Vagina (tissue), 2 donors: ENCODE measurements at places on chromosomes 7 and 10.

- H3K4me3 ChIP-seq: no peak overlapping the region
- no peaks in the 10 kb centered on the region for H3K36me3 ChIP-seq
- no peak overlapping the region for H3K27ac ChIP-seq
- no peak for DNase-seq
These were observed 27.7 kb downstream of the FZD1 start for GRCh38 chr7:91291902-91292301.

GRCh38 chr10:16603308-16603707, 81.6 kb upstream of the C1QL3 start:
- H3K36me3 ChIP-seq: no peaks in the 10 kb centered on the region
- no peaks in the 10 kb centered on the region for H3K4me1 ChIP-seq
- no peak overlapping the region for H3K27ac ChIP-seq
- DNase-seq: no peak
- H3K27me3 ChIP-seq: no peaks in the 10 kb centered on the region

- H3K36me3 ChIP-seq: no peaks in the 10 kb centered on the region
- H3K27ac ChIP-seq: no peak overlapping the region
- H3K4me1 ChIP-seq: no peaks in the 10 kb centered on the region
- no peaks in the 10 kb centered on the region for H3K27me3 ChIP-seq
- no peak overlapping the region for H3K4me3 ChIP-seq
- no peak for DNase-seq
These were observed 7.4 kb downstream of the ZNF365 start for GRCh38 chr10:62381385-62382102.

DNA sequence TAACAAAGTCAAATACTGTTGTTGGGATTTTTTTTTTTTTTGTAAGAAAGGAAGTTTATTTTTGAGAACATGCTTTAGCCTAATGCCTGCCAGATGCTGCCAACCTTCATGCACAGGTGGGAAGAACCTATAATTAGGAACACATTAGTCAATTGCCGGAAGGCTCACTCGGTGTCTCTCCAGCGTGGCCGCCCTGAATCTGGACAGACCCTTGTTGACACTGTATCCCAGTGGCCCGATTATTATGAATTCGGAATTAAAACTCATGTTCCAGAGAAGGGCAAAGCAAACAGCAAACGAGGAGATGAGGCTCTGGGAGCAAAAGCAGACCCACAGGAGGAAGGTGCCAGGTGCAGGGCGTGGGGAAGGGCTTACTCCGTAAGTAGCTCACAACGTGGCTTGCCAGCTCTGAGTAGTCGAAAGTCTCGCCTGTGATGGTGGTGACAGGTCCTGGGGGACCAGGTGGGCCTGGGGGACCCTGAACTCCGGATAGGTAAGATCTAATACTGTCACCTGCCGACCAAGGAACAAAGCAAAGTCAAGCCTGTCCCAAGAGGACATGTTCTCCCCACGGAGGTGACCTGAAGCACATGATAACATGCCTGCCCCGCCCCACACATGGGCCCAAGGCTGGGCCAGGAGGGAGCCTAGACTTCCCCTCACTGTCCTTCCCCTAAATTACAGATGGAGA, 48.3 kb downstream of the COL17A1 start:
- peak; percentile 72 for DNase-seq
- no peak overlapping the region for H3K4me3 ChIP-seq
- no peaks in the 10 kb centered on the region for H3K4me1 ChIP-seq
- H3K36me3 ChIP-seq: no peaks in the 10 kb centered on the region
- no peak overlapping the region for H3K27ac ChIP-seq

GRCh38 chr7:112097524-112097923, 108.7 kb downstream of the DOCK4 start:
- no peaks in the 10 kb centered on the region for H3K27me3 ChIP-seq
- H3K36me3 ChIP-seq: no peaks in the 10 kb centered on the region
- no peak overlapping the region for H3K27ac ChIP-seq
- no peak overlapping the region for H3K4me3 ChIP-seq
- H3K4me1 ChIP-seq: peaks cover 13% of the 10 kb centered on the region
- DNase-seq: no peak

GRCh38 chr7:21565614-21566013, 22.8 kb downstream of the DNAH11 start:
- H3K27me3 ChIP-seq: no peaks in the 10 kb centered on the region
- no peak for DNase-seq
- H3K4me1 ChIP-seq: no peaks in the 10 kb centered on the region
- no peak overlapping the region for H3K4me3 ChIP-seq
- H3K27ac ChIP-seq: no peak overlapping the region

DNA sequence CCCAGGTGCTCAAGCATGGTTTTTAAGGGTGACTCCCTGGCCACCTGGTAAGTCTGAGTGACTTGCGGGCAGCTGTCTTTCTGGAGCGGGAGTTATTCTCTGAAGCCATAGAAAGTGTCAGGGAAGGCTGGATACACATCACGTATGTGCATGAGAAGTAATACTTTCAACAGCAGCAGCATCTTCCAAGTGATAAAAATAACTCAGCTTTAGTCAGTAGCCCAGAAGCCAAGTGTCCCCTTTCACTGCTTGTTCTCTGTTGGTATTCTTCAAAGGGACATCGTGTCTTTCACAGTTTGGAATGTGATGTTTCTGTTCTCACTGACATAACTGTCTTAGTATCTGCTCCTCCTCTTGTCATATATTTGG, 97.6 kb downstream of the KIAA1217 start:
- no peak overlapping the region for H3K4me3 ChIP-seq
- H3K4me1 ChIP-seq: peaks cover 9% of the 10 kb centered on the region
- H3K27me3 ChIP-seq: no peaks in the 10 kb centered on the region
- no peak overlapping the region for H3K27ac ChIP-seq
- H3K36me3 ChIP-seq: no peaks in the 10 kb centered on the region

GRCh38 chr10:100766693-100767421, 21.5 kb downstream of the PAX2 start:
- no peak overlapping the region for H3K4me3 ChIP-seq
- H3K27ac ChIP-seq: no peak overlapping the region
- H3K27me3 ChIP-seq: no peaks in the 10 kb centered on the region
- no peak for DNase-seq

DNA sequence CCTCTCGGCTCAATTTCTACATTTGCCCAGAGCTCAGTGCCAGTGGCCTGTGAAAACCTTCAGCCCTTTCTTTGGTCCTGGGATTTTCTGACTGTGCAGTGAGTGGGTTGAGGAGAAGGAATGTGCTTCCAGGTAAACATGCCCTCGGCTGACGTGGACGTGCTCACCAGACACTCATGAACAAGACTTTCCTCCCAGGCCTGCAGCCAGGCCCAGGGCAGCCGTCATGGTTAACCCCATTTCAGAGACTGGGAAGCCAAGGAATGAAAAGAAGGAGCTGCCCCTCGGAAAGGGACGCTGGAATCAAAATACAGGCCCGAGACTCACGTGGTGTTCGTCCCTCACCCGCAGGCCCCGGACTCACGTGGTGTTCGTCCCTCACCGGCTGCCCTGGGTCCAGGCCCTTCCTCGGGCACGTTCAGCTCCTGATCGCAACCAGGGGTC, 8.8 kb upstream of the CALML5 start:
- H3K27me3 ChIP-seq: no peaks in the 10 kb centered on the region
- DNase-seq: no peak
- H3K27ac ChIP-seq: no peak overlapping the region
- peaks cover 19% of the 10 kb centered on the region for H3K4me1 ChIP-seq
- no peak overlapping the region for H3K4me3 ChIP-seq

DNA sequence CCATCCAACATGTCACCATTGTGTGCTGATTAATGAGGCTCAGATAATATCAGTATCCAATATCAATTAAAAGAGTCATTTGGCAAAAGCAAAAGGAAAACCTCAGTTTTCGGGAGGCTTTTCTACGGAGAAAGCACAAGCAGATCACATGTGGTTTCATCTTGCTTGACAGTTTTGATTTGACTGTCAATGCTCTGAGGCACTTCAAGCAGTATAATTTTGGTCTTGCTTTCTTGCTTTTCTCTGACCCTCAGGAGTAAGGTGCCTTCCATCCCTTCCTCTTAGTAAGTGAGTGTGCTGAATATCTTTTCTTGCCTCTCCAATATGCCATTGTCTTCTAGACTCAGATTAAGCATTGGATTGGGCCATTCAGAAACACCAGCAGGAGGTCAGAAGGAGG, 115.5 kb upstream of the CALCR start:
- no peaks in the 10 kb centered on the region for H3K36me3 ChIP-seq
- no peak overlapping the region for H3K4me3 ChIP-seq
- DNase-seq: no peak

- H3K27me3 ChIP-seq: no peaks in the 10 kb centered on the region
- no peak overlapping the region for H3K4me3 ChIP-seq
- peak overlapping the region; percentile 78 for H3K27ac ChIP-seq
These were observed 8.7 kb downstream of the WBP1L start for GRCh38 chr10:102752266-102752930.
